ENCODE measurements at places on chromosomes 7 and 10.

GRCh38 chr10:62817121-62817765 is 1.1 kb upstream of the EGR2 start:
- H3K27me3 ChIP-seq = peaks cover 50% of the 10 kb centered on the region
- peak overlapping the region; percentile 73 for H3K4me3 ChIP-seq
- DNase-seq = peak; percentile 28
- H3K36me3 ChIP-seq = no peaks in the 10 kb centered on the region
- no peak overlapping the region for H3K27ac ChIP-seq
- H3K4me1 ChIP-seq = peaks cover 7% of the 10 kb centered on the region

GRCh38 chr7:158910254-158911053 is 54.1 kb downstream of the DYNC2I1 start:
- no peak overlapping the region for H3K27ac ChIP-seq
- no peaks in the 10 kb centered on the region for H3K4me1 ChIP-seq
- peaks cover 13% of the 10 kb centered on the region for H3K36me3 ChIP-seq
- H3K4me3 ChIP-seq = no peak overlapping the region

- H3K4me1 ChIP-seq = no peaks in the 10 kb centered on the region
- H3K27me3 ChIP-seq = no peaks in the 10 kb centered on the region
- no peaks in the 10 kb centered on the region for H3K36me3 ChIP-seq
- H3K4me3 ChIP-seq = no peak overlapping the region
- H3K27ac ChIP-seq = no peak overlapping the region
These were observed 94.4 kb downstream of the WDFY4 start for GRCh38 chr10:48779077-48779476.

GRCh38 chr7:138483531-138483930 is 23.5 kb downstream of the TRIM24 start:
- no peak for DNase-seq
- no peak overlapping the region for H3K4me3 ChIP-seq
- no peak overlapping the region for H3K27ac ChIP-seq
- no peaks in the 10 kb centered on the region for H3K4me1 ChIP-seq

DNA sequence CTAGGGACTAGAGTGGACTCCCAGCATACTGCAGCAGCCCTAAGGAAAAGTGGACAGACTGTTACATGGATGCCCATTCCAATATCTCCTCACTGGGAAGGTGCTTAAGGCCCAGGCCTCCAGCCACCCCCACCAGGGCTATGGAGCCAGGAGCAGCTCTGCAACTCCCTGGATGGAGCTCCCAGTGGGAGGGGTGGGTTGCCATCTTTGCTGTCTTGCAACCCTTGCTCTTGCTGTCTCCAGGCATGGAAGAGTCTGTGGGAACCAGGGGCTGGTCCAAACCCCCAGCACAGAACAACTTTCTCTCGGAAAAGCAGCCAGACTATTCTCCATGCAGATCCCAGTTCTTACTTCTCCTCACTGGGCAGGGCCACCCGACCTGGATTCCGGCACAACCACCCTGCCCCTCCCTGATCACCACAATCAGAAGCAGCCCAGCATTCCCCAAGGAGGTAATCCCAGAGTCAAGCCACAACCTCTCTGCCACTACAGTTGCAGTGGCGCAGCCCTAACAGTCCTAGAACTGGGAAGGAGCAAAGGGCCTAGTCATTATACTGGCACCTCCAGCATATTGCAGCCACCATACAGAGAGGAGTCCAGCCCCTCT is 41.8 kb upstream of the ZNF488 start:
- DNase-seq = no peak
- peaks cover 4% of the 10 kb centered on the region for H3K4me1 ChIP-seq
- no peaks in the 10 kb centered on the region for H3K36me3 ChIP-seq
- peaks cover 19% of the 10 kb centered on the region for H3K27me3 ChIP-seq

DNA sequence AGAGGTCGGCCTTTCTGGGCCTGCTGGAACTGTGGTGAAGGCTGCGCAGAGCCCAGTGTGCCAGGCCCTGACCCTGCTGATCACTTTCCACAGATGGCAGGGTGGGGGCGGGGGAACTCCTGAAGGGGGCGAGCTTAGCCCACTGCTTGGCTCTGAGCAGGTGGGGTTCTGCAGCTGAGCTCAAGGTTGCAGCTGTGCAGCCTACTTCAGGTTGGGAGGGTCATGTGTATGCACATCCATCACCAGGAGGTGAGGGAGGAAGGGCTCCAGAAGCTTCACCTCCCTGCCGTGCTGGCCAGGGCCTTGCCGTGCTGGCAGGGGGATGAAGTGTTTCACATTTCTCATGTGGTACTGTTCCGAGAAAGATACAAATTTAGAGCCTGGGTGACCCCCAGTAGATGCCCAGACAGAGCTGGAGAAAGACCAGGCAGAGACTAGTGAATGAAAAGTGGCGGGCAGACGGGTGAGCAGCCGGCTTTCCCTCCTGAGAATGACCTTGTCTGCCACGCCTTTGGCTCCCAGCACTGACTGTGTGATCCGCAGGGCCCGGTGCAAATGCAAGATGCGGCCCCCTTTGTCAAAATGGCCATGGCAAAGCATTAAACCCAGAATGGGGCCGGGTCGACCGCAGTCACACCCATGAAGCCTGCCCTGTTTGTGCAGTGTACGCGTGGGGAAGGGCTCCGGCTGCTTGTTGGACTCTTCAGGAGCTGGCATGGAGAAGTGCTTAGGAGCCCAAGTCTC is 25.2 kb downstream of the FAM241B start:
- no peak overlapping the region for H3K4me3 ChIP-seq
- peaks cover 81% of the 10 kb centered on the region for H3K27me3 ChIP-seq
- DNase-seq = no peak
- no peaks in the 10 kb centered on the region for H3K36me3 ChIP-seq
- no peaks in the 10 kb centered on the region for H3K4me1 ChIP-seq

All from IMR-90 (cell line).